ENCODE measurements at places on chromosomes 16 and 17.

- no peak for DNase-seq
Observed at GRCh38 chr16:23999663-24000062, 163.9 kb downstream of the PRKCB start.

GRCh38 chr17:2511138-2511461 is 588 bp downstream of the METTL16 start:
- DNase-seq = no peak

- DNase-seq = no peak
Observed at GRCh38 chr16:23842137-23842600, 6.4 kb downstream of the PRKCB start.

DNA sequence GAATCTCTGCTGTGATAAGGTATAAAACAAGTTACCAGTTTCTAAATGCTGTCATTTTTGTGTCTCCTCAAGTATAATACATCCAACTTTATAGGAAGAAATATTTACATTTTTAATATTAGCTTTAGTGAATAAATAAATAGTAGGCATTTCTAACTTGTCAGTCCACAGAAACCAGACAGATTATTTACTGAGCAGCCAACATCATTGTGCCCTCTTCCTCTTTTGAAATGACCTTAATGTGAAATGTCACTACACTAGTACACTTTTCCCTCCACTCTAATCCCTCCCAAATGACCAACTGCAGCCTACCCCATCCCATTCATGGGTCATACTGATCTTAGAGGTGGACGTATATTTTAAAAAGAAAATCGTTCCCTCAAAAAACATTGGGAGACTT is 9.2 kb downstream of the STXBP4 start:
- DNase-seq = no peak

DNA sequence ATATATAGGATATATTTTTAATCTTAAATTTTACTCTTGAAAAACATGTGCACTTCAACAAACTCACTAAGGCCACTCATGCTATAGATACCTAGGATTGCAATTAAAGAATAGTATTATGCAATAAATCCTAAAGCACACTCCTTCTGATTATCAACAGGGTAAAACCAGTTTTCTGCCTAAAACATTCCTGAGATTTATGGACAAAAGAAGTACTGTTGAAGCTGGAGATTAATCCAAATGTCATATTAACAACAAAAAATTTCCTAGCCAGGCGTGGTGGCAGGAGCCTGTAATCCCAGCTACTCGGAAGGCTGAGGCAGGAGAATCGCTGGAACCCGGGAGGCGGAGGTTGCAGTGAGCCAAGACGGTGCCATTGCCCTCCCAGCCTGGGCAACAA is 21.4 kb downstream of the CHCT1 start:
- no peak for DNase-seq

GRCh38 chr17:40819528-40820125 is 2.8 kb downstream of the KRT10 start:
- DNase-seq = peak; percentile 26

GRCh38 chr17:49789243-49789578 is 730 bp downstream of the KAT7 start:
- DNase-seq = no peak

GRCh38 chr16:82700541-82701235 is 73.9 kb downstream of the CDH13 start:
- DNase-seq = no peak

DNA sequence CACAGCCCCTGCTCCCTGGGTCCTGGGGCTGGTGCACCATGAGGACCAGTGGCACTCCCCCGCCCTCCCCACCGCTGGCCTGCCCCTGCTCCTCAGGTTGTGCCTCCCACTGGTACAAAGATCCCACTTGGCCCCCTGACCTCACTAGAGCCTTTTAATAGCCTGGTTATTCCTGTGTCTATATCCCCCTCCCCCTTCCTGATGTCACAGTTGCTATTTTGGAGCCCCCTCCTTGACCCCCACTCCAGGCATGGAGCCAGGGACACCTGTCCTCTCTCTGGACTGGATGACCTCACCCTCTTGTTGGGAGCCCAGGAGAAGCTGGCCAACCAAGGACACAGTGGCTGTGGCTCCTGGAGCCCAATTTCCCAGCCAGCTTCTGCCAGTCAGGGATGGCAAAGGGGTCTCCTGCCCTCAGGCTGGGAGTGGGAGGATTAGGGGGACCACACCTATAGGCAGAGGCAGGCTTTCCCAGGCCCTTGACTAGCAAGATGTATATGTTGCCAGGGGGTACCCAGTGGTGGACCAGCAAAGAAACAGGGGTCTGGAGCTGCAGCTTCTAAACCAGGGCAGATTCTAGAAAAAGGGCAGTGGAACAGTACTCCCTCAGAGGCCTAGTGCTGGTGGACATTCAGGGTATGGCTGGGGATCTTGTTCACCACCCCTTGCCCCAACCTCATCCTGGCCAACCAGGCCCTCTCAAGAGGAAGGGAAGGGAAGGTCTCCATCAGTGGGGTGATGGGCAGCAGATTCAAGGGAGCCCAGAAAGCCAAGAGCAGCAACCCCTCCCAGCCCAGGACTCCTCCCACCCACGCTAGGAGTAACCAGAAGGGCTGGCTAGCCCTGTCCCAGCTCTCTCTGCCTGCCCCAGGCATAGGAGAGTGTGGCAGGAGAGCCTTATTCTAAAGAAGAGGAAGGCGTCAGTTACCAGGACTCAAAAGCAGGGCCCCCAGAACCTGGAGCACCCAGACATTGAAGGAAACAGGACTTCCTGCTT is 10.9 kb downstream of the HDAC5 start:
- DNase-seq = no peak

DNA sequence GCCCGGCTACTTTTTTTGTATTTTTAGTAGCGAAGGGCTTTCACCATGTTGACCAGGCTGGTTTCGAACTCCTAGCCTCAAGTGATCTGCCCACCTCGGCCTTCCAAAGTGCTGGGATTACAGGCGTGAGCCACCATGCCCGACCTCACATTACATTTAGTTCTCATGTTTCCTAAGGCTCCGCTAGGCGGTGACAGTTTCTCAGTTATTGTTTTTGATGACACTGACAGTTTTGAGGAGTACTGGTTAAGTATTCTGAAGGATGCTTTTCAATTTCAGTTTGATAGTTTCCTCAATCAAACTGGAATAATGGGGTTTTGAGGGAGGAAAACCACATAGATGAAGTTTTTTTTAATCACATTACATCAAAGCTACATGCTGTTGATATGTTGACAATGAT is 1028.5 kb downstream of the CDH8 start:
- DNase-seq = no peak

Data from brain (organoid and tissue), 16 donors.